Thyroid gland (tissue), 4 donors: ENCODE measurements at places on chromosomes 2 and 18.

DNA sequence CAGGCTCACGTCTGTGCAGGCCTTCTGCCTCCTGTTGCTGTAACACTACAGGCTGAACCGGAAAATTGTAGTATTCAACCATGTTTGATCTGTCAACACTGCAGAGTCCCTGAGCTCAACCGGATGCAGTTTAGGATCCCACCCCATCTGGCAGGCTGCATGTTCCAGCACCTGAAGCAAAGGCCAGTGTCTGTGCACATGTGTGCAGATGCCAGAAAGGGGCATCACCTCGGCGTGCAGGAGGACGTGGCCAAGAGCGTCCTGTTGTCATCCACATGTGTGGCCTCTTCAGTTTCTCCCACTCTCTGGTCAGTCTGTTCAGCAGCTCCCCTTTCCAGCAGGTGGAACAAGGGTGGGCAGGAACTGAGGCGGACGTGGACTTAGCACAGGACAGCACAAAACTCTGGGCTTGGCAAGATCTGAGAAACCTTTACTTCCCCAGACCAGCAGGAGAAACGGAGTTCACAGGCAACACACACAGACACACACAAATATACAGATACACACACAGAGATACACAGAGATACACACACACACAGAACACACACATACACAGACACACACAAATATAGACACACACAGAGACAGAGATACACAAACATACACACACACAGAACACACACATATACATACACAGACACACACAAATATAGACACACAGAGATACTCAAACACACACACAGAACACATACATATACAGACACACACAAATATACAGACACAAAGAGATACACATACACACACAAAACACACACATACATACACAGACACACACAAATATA lies 111.3 kb downstream of the NDUFA10 start:
- DNase-seq: peak; percentile 15

GRCh38 chr18:48788373-48788772 lies 162.4 kb downstream of the SMAD7 start:
- DNase-seq: no peak

- DNase-seq: no peak
These were observed 426.7 kb upstream of the SMIM21 start for GRCh38 chr18:75854174-75854573.

- no peak for DNase-seq
These were observed 90.3 kb downstream of the RTP5 start for GRCh38 chr2:241959751-241960269.

GRCh38 chr2:31270131-31270530 lies 36.2 kb downstream of the EHD3 start:
- no peak for DNase-seq

- peak; percentile 41 for DNase-seq
These were observed 56.2 kb downstream of the EMILIN2 start for GRCh38 chr18:2903006-2903405.

DNA sequence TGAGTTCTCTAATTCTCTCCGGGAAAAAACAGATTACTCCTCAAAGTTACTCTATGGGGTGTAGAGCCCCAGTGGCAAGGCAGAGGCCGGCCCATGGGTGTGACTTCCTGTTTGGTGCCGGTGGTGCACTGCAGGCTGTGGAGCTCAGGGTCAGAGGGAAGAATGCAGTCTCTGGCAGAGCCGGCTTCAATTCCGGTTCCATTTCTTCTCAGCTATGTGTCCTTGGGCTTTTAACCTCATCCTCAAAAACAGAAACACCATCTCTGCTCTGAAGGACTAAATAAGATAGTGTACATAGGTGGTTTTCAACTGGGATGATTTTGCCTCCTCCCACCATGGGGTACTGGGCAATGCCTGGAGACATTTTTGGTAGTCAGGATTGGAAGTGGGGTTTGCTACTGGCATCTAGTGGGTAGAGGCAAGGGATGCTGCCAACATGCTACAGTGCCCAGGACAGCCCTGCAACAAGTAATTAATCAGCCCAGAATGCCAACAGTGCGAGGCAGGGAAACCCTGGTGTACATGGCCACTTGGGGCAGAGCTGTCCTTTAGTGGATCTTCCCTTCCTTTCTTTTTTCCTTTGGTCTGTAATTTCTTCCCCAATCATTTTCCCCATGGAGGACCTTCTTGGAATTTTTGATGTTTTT lies 81.2 kb downstream of the INSIG2 start:
- DNase-seq: no peak

- peak; percentile 90 for DNase-seq
These were observed 2.4 kb upstream of the FOSL2 start for GRCh38 chr2:28390241-28390745.

GRCh38 chr2:193584522-193584938 lies 1389.8 kb upstream of the TMEFF2 start:
- no peak for DNase-seq

- DNase-seq: no peak
These were observed 221.7 kb upstream of the SPOPL start for GRCh38 chr2:138279871-138280270.

GRCh38 chr2:164009756-164010337 lies 274.0 kb upstream of the FIGN start:
- no peak for DNase-seq

DNA sequence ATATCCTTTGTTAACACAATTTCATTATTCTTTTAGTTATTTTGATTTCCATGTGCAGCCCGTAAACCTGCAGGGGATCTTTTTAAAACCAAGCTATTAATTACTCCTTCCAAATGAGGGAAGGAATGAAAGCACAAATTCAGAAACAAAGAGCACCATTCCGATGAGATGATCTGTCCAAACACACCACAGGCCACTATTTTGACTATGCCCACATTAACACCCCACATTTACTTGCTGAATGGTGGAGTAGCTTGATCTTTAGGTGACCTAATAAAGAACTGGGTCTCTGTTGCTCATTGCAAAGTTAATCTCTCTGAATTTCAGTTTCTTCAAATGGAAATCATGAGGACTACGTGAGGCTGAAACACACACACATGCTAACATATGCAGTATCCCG lies 218.0 kb downstream of the IRS1 start:
- DNase-seq: no peak

DNA sequence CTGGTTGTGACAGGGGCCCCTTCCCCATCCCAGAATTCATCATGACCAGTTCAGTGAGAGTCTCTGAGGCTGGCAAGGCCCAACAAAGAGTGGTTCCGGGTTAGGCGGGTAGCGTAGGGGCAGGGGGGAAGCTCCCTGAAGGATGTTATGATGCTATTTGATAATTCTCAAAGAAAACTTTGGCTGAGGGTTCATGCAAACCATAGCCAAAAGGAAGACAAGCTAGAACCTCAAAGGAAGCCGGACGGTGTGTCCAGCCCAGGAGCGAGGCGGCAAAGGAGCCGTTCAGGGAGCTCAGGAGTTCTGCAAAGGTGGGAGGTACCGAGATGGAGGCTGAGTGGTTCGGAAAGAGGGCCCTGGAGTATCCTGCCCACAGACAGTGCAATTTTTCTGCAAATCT lies 226.8 kb upstream of the RAB6C start:
- no peak for DNase-seq

- peak; percentile 93 for DNase-seq
These were observed 374.4 kb downstream of the PTPRM start for GRCh38 chr18:7941533-7941932.
